Stimulated activated CD4-positive, alpha-beta T cell treated with anti-CD3 and anti-CD28 coated beads, Interleukin-4, amount 100 ng/mL, for 1 hour (primary cell): ENCODE measurements at places on chromosomes 5 and 9.

- no peak for DNase-seq
These were observed 17.8 kb downstream of the SERINC5 start for GRCh38 chr5:80238097-80238496.

DNA sequence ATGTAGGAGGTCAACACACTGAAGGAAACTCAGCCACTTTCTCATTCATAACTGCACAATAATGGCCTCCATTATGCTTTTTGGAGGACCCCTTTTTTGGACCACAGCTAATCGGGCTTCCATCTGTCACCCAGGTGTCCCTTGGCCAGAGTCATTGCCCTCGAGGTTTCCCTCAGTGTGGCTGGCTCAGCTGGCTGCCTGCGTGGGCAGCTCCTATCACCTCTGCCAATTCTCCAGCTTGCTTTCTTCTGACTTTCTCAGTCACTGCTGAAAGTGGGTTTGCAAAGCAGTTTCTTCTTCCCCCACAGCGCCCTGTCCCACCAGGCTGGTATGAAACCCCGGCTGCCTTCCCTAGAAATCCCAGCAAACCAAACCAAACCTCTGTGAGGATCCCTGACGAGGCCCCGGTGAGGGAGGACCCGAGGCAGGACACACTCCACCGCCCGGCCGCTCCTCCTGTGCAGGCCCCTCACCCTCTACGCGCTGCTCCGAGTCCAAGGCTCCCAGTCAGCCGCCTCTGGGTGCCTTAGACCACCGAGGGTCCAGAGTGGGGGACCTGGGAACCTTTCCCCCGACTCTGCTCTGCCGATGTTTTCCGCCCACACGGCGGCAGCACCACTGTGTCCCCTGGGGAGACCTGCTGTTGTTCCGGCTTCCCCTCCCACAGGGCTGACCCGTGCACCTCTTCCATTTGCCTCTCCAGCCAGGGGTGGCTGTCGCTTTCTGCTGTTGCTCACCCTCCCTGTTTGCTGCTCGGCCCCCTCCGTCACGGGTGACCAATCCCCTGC, 109.5 kb downstream of the TENT4A start:
- no peak for DNase-seq

DNA sequence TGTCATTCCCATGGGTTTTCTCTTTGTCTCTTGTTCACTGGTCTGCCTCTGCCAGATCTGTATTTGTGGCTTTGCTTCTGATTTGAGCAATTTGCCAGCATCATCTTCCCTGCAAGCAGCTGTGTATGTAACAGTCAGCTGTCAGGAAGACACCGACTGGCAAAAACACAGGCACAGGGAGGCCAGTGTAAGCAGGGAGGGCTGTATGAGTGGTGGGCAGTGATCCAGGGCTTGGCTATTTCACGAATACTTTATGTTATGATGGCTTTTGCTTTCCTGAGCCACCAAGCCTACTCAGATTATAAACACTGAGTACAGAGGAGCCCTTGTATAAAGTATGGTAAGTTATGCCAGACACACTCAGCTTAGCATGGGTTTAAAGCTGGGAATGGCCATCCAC, 11.6 kb downstream of the BNIP1 start:
- no peak for DNase-seq

- no peak for DNase-seq
These were observed 9.7 kb upstream of the SLC6A18 start for GRCh38 chr5:1215320-1216096.

DNA sequence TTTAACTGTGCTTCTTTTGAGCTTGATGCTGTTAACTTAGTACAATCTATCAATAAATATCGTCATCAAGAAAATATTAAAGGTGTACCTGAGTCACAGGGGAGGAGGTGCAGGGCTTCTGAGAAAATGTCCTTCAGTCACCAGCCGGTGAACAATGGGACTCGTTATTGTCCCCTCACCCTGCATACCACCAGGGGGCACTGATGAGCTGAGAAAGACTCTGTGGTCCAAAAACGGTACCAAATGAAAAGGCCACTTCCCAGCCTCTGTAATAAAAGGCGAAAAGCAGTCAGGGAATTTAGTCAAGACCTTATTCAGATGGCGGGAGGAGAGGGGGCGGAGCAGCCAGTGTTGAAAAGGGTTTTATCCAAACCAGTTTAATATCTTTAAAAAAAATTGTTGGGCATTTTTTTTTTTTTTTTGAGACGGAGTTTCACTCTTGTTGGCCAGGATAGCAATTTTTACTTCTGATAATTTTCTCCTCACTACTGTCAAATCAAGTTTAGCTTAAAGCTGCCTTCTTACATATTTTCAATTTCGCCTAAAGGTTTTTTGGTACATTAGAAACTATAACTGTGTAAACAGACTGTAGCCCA, 271.9 kb upstream of the ADAMTS16 start:
- DNase-seq: peak; percentile 39

DNA sequence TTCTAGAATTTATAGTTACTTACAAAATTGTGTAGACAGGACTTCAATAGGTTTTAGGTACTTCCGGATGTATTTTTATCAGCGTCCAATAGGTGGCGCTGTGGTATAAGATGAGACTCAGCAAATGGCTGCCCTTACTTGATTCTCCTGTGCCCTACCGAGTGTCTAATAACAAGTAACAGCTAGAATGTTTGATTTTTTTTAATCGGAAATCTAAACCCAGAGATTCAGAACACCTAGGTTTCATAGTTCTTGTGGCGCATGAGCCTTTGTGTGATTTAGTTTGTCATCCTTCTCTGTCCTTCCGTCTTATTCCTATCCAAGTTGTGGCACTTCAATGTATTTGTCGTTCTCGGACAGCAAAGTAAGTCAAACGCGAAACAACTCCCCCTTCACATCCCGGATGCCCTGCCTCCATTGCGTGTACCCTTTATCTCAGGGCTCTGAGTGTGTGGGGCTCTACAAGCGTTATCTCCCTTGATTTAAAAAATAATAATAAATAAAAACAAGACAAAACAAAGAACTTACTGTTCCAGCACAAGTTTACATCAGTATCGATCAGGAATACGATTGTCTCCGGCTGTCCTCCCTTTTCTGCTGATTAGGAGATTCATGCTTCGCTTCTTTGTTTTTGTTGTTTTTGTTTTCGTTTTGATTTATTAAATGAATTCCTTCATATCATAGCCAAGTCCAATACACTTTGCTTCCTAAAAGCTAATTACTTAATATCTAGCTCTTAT, 50.7 kb upstream of the SLC30A5 start:
- DNase-seq: peak; percentile 59

DNA sequence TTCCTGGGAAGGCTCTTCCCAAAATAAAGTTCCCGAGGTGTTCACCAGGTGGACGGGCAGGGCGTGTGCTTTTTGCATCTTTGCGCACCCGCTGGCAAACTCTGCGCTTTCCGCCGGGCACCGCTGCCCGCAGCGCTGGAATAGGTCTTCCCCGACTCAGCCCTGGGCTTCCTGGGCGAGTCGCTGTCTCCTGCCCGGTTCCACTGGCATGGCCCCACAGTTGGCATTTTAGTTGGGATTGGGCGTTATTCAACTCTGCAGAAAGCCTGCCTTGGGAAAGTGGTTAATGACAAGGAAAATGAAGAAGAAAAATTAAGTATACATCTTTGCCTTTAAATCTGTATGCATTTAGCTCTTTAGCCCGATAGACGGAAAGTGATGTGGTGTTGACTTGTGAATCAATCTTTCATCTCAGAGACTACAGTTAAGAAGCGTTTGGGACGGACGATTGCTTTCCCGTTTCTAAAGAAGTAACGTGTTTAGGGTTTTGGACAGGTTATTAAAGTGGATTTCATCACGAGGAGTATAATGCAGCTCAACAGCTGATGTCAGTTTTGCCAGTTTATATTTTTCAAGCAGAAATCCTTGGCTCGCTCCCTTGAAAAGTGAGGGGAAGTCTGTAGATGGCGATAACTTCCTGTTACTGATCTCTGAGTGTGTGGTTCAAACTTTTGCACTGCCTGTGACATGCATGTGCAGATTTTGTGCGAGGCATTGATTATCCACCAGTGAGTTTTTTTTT, 946 bp downstream of the ADCY2 start:
- DNase-seq: no peak

- DNase-seq: no peak
These were observed 92.7 kb upstream of the TNC start for GRCh38 chr9:115210699-115211098.

DNA sequence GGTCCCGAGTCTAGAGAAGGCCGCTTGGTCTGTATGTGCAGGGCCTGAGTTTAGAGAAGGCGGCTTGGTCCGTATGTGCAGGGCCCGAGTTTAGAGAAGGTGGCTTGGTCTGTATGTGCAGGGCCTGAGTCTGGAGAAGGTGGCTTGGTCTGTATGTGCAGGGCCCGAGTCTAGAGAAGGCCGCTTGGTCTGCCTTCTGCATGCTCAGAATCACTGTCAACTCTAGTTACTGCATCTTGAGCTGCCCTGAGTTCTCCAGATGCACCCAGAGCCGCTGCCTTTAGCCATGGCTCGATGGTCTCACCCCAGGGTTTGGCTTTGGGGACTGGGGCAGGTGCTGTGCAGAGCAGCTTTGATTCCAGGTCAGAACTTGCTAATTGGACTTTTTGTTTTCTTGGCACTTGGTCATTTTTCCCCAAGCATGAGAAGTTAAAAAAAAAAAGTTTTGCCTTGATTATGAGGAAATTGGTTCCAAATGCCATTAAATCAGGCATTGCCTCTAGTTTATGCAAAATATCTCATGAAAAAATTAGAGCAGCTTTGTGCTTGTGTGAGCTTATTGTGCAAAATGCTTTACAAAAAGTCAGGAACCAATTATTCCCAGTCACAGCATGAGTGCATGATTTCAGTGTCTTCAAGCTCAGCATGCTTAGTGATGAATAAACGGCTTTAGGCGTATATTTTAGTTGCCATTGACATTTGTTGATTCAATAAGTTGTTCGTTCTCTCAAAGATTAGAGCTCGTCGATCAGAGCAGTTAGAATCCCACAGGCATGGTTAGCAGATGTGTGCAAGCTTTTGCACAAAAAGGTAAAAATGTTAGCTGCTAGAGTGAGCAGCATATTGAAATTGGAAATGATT, 25.4 kb upstream of the EXOC3 start:
- DNase-seq: no peak

GRCh38 chr9:93315118-93315517, 131.2 kb downstream of the WNK2 start:
- DNase-seq: no peak

GRCh38 chr5:91281401-91281800, 101.7 kb downstream of the ARRDC3 start:
- no peak for DNase-seq

- no peak for DNase-seq
These were observed 38.8 kb downstream of the OTP start for GRCh38 chr5:77599679-77600078.

GRCh38 chr9:37938121-37938891, 34.4 kb upstream of the SLC25A51 start:
- DNase-seq: no peak

DNA sequence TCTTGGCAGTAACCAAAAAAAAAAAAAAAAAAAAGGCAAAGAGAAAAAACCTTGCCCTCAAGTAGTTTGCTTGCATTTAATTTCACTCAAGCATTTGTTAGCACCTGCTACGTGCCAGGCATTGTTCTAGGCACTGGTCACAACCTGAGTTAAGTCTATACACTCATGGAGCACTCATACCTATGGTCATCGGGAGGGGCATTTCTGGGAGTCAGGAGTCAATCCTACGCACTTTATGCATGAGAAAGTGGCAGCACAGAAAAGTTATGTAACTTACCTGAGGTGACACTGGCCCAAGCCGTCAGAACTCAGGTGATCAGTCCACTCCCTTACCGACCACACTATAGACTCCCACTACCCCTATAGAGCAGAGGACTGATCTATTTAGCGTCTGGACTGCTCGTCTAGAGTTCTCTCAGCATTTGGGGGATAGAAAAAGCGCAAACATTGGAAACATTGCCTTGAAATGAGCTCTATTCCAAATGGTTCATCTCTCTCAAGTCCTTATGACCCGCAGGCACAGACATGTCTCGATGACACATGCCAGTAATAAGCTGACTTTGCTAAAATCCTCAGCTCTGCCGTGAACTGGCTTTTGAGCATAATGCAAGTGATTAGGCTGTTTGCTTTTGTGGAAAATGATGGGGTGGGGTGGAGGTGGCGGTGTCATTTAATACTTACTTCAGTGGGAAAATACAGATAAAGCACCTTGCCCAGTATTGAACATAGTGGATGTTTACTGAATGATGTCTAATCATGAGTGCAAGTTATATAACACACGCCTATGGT, 160.2 kb downstream of the ARHGEF28 start:
- no peak for DNase-seq

- DNase-seq: no peak
These were observed 93.1 kb downstream of the SAXO1 start for GRCh38 chr9:18939943-18940342.

- DNase-seq: no peak
These were observed 37.6 kb downstream of the EPB41L4A start for GRCh38 chr5:112381521-112381920.

DNA sequence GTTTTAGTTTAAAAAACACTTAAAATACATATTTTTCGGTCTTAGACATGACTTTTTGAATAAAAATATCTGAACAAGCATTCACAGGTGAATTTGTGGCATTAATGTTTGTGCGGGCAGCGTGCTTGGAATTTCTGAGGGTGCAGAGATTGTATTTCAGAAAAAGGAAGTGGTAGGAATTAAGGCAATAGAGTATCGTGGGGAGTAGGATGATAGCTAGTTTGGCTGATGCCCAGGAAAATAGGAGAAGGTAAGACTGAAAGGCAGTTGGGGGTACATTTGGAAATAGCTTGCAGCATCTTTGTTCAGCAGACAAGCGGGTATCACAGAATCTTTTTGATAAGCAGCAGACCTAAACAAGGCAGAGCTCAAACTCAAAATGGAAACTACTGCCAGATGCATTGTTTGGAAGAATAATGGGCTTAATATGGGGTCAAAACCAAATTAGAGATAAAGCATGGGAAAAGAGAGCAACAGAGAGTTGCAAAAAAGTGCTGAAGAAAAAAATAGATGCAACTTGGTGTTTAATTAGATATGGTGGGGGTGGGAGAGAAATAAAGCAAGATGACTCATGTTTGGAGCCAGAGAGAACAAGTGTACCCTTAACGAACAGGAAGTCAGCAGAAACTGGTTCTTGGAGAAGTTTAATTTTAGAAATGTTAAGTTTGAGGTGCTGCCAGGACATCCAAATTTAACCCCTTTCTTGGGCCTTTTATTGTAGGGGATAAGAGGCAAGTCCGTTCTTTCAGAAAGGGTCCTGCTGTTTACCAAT, 85.7 kb upstream of the ARRDC3 start:
- DNase-seq: no peak

DNA sequence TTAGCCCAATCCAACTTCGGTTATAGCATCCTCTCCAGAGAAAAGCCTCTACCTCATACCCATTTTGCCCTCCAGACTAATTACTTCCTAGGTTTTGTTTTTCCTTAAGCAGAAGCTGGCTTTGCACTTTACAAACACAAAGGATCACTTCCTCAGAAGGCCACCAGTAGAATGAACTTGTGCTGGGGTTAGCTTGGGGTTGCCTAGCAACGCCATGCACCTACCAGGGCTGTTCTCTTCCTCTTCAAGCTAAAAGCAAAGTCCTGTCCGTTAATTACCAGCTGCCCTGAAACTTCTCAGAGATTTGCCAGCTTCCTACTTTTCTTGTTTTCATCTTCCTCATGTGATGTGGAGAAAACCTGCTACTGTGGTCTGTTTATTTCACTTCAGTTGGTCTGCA, 132.0 kb upstream of the WWC1 start:
- DNase-seq: no peak

- DNase-seq: no peak
These were observed 9.4 kb downstream of the PDZD2 start for GRCh38 chr5:31648326-31648725.

GRCh38 chr9:115057559-115057958, 60.4 kb downstream of the TNC start:
- no peak for DNase-seq

GRCh38 chr5:109935833-109936490, 246.2 kb downstream of the MAN2A1 start:
- DNase-seq: no peak

- no peak for DNase-seq
These were observed 32.9 kb downstream of the LHFPL2 start for GRCh38 chr5:78615697-78616096.
